ENCODE measurements at places on chromosomes 2 and 18.

DNA sequence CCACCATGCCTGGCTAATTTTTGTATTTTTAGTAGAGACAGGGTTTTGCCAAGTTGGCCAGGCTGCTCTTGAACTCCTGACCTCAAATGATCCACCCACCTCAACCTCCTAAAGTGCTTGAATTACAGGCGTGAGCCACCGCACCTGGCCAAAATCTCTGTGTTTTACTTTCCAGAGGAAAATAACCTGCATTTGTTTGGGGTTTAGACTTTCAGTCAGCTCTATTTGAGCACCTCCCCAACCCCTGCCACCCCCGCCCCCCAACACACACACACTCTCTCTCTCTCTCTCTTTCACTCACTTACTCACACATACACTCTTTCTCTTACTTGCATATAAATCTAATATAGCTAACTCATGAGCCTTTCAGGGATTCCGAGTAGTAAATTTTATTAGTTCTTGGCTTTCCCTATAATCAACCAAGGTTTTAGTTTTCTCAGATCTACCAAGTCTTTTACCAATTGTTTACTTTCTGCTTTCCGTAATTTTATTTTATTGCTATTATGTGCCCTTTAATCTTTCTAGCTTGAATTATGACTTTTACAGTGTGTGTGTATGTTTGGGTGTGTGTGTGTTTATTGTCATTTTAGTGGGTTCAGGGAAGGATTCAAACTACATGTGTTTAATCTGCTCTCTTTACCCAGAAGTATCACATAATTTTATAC, 24.5 kb downstream of the MFSD6 start:
- no peak for DNase-seq

GRCh38 chr2:161044095-161044865, 115.9 kb upstream of the TANK start:
- no peak for DNase-seq

DNA sequence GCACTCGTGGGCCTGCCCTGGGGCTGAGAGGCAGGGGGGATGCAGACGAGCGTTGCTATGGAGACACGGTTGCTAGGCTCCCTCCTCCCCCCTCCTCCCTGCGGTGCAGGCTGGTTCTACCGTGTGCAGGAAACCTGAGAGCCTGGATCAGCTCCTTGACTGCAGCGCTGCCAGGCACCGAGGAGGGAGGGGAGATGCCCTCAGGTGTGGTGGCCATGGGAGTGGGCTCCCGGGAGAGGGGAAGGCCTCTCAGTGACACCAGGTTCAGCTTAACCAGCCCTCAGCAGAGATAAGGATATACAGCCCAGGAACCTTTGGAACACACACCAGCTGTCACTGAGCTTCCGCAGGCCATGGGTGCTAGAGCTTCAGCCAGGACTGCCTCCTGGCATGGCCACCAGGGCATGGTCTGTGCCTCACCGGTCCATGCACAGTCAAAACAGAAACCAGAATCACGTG, 124.4 kb upstream of the PXDN start:
- no peak for DNase-seq

- DNase-seq = no peak
Measured at GRCh38 chr2:176582990-176583481, 313.8 kb downstream of the MTX2 start.

DNA sequence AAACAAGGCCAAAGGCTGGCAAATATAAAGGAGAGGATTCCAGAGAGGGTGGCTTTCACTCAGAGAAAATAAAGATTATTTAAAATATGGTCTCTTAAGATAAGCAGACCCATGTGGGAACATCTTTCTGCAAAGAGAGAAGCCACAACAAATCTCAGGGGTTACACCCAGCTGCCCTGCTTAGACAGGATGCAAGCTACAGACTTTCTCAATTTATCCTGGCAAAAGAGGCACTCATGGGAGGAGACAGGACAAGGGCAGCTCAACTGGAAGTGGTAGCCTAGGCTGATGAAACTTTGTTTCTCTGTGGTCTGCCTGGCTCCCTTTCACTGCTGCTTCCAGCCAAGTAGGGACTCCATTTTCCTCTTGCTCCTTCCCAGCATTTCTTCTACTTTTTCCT, 25.9 kb upstream of the SULT1C4 start:
- no peak for DNase-seq

DNA sequence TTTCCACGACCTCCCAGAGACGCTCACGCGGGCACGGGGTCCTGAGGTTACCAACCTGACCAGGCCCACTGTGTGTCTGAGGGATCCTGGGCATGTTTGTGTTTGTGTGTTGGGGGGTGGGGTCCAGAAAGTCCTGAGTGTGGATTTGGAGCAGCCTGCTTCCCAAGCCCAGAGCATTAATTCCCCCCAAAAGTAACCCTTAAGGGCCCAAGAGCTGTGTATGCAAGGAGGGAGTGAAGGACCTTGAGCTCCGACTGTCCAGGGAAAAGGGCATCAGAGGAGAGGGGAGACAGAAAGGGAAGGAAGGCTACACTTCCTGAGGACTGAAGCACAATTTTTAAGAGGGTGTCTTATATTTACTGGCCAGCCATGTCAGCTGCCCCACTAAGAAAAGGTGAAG, 5.2 kb upstream of the SIX3 start:
- no peak for DNase-seq

GRCh38 chr2:229610333-229610732, 104.0 kb downstream of the DNER start:
- no peak for DNase-seq

GRCh38 chr2:226489775-226490541, 309.7 kb downstream of the IRS1 start:
- no peak for DNase-seq

Data from stimulated activated CD4-positive, alpha-beta T cell treated with anti-CD3 and anti-CD28 coated beads, TNF-alpha, amount 100 ng/mL, for 24 hours (primary cell).